ENCODE measurements at places on chromosomes 16 and 17.

DNA sequence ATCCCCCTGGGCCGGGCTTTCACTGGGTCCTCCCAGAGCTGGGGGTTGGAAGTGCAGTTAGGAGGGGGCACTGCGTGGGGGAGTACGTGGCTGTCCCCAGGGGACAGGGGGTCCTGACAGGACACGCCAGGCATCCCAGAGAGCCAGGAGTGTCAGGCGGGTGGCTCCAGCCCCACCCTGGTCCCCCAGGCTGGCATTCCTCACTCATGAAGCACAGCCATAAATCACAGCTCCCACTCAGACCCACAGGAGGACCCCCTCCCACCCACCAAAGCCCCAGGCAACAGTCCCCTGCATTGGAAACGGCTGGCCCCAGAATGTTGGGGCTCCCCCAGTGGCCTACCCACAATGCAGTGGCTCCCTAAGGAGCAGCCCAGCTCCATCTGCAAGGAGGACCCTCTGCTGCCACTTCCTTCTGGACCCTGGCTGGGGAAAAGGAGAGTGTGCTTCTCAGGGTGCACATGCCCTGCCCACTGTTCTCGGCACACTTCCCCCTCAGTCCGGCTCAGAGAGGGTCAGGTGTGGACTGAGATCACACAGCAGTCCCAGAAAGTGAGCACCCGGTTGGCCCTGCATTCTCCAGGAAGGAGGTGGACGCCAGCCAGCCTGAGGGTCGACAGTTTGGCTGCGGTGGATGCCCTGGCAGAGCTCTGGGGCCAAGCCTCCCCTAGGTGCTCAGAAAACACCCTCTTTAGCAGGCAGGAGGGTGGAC is 7.3 kb upstream of the FOXN1 start:
- no peak for DNase-seq

GRCh38 chr16:19086322-19087199 is 19.1 kb downstream of the COQ7 start:
- DNase-seq = peak; percentile 89

GRCh38 chr16:57647136-57647875 is 18.9 kb downstream of the ADGRG1 start:
- no peak for DNase-seq

DNA sequence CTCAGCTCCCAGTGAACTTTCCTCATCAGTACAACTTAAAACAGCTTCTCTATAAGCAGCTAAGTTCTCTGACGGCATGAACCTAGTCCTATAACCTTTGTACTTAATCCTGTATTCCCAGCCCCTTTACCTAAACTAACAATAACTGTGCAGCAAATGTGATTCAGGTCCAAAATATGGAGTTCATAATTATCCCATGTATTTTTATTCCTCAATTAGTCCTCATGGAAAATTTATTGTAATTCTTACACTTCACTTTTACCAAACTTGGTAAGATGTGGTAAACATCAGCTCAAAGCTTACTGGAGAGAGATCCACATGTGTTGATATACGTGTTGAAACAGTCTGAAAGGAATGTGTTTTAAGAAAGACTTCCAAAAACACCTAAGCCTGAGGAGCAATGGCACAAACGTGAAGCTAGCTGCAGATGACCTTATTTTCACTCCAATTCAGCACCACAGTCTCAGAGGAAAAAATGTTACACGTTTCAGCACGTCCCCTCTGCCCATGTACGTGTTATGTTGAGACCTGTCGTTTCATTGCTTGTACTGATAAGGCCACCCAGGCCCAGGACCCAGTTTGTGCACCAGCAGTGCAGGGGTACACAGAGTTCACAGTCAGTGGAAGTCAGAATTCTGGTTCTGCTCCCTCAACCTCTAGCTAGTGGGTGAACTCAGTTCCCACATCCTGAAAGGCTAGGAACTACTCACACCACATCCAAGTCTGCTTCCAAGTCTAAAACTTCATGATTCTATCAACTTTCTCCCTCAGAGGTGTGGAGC is 7.1 kb downstream of the USP31 start:
- no peak for DNase-seq
